ENCODE measurements at places on chromosomes 6 and 20.

DNA sequence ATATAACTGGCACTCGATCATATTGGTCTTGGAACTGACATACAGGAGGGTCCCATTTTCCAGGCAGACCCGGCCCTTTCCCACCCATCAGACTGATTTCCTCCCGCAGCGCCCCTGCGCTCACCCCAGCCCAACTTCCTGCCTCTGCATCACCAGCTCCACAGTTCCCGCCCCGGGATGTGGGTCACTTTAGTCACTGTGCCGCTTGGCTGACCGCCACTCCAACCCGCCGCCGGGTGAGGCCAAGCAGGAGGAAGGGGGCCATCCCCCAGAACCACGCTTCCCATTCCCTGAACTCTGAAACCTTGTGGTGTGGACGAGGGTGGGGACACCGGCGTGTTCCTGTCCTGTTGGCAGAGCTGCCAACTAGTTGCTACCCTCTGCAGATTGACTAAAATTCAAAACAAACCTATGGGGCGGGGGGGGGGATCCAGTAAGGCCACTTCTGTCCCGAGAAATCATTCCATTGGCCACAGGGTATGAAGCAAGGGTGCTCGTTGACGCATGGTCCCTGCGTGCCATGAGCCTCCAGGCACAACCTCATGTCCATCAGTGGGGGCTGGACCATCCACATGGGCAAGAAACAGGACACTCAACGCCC lies 12.3 kb downstream of the TGM2 start:
- peak; percentile 62 for DNase-seq

- no peak for DNase-seq
Observed at GRCh38 chr6:56374841-56375369, 127.5 kb upstream of the COL21A1 start.

DNA sequence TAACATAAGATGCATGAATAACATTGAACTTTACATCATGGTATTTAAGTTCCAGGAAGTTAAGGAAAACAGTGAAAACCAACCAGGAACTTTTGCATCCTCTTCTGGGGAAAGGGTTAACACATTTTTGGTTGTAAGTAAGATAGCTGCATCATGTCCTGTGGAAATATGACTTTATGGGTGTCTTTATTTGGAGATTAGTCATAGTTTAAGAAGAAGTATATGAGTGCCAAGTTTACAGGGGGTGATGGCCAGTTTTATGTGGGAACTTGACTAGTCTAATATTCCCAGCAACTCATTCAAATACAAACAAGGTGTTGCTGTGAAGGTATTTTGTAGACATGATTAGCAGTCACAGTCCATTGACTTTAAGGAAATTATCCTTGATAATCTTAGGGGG lies 78.0 kb downstream of the PDE10A start:
- DNase-seq = no peak

- no peak for DNase-seq
Observed at GRCh38 chr20:23609486-23610109, 3.9 kb upstream of the CST9 start.

- no peak for DNase-seq
Observed at GRCh38 chr6:109821428-109821827, 130.3 kb downstream of the FIG4 start.

- no peak for DNase-seq
Observed at GRCh38 chr6:128630213-128630612, 109.8 kb upstream of the PTPRK start.

DNA sequence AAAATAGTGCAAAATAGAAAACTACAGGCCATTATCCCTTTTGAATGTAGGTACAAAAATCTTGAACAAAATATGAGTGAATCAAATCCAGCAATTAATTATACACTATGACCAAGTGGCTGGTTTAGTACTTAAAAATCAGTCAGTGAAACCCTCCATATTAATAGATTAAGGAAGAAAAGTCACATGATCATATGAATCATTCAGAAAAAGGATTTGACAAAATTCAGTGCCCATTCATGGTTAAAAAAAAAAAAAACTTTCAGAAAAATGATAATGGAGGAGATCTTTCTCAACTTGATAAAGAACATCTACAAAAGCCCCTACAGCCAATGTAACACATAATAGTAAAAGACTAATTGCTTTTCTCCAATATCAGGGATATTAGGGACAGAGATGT lies 75.0 kb downstream of the FAM120B start:
- DNase-seq = no peak

GRCh38 chr20:15619341-15619740 lies 953.9 kb downstream of the KIF16B start:
- DNase-seq = no peak

GRCh38 chr20:54219751-54220426 lies 12.0 kb downstream of the PFDN4 start:
- DNase-seq = no peak

- no peak for DNase-seq
Observed at GRCh38 chr6:161835500-161836215, 561.8 kb upstream of the AGPAT4 start.

GRCh38 chr6:87794922-87795885 lies 93.2 kb upstream of the AKIRIN2 start:
- DNase-seq = no peak

- no peak for DNase-seq
Observed at GRCh38 chr6:81999270-81999669, 246.8 kb upstream of the TENT5A start.

DNA sequence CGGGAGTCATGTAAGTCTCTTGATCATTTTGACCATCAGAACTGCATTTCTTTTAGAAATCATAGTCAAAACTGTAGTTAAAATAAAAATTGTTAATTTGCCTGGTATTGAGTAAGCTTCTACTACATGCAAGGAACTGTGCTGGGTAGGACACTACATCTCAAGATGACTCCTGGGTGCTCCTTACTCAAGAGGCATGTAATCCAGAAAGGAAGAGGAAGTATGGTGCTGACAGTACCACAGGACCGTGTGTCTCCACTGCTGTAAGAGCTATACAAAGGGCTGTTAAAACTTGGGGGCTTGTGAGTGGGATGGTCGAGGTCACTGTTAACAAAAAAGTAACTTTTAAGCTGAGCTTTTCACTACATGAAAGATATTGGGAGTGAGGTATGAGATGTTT lies 508.3 kb upstream of the SOX4 start:
- DNase-seq = no peak

DNA sequence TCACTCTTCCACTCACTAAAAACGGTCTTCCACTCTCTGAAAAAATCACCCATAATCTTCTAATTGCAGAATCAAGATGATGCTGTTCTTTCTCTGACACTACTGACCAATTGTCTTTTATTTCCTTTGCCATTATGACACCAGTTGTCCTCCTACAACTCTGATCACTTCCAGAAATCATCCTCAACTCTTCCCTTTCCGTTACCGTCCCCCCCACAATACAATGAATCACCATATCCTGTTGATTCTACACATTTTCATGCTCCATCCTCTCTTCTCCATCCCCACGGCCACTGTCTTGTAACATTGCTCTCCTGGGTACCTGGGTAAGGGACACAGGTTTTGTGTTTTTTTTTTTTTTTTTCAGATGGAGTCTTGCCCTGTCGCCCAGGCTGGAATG lies 2.5 kb upstream of the PPP2R5D start:
- no peak for DNase-seq

DNA sequence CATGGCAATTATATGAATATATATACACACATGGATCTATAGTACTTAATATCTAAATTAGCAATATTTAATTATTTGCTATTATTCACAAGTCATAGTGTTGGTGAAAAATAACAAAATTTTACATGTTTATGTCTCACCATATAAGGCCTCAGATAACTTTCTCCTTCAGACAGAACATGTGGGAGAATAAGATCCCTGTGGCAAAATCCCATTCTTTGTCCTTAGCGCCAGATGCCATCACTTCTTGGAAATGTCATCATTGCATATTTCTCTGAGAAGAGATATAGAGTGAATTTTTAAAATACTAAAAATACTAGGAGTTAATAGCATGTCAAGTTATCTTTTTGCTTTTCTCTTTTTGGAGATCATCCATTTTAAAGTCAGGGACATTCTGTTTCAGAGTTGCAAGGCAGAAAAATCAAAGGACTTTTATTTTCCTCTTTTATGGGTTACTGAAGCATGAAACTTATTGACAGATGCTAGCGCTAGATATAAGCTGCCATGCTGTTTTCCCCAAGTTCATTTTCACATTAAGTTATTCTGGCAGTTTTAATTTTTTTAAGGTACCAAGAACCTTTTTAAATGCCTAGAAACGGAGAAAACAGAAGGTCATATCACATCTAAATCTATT lies 30.4 kb upstream of the STXBP5 start:
- DNase-seq = no peak

DNA sequence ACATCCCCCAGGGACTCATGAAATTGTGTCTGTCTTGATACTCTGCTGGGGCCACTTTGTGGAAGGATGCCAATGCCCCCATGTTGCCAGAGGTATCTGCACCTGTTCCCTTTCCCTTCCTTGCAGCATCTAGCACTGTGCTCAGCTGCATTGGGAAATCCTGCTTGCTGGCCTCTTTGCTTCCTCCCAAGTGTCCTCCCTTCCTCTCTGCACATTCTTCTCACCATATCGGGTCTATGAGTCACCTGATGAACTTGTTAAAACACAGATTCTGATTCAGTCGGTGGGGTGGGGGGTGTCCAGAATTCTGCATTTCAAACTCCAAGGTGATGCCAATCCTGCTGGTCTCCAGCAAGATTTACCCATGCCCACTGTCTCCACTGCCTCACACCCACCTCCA lies 467.8 kb downstream of the PTPRT start:
- no peak for DNase-seq

DNA sequence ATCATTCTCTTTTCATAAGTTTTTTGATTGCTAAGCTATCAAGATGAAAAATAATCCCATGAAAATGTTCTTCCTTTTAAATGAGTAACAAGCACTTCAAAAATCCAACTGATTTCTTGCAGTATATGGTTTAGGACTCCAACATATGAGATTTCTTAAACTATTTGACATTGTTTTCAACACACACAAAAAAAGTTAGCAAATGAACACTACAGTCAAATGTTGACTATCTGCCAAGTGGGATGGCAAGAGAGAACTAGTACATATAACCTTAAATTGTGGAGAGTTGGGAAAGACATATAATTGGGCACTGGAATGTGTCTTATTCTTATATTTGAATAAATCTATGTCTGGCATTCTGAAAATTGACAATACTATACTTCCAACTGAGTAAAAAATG lies 15.6 kb downstream of the COL21A1 start:
- no peak for DNase-seq

- DNase-seq = no peak
Observed at GRCh38 chr6:159985296-159985945, 16.5 kb downstream of the IGF2R start.

DNA sequence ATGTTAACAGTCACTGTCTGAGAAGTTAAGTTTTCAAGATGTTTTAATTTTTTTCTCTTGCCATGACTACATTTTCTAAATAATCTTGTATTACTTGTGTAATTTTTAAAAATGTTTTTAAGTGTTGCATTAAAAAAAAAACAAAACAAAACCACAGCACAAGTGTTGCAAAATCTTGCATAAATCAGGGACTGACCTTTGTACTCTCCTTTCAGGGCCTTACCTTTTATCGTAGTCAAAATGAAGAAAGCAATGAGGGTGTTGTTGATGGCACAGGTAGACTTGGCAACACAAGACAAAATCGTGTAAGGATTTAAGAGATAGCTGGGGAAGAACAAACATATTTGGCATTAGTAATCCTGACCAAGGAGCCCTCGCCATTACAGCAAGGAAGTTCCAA lies 42.5 kb downstream of the PIGU start:
- DNase-seq = no peak

GRCh38 chr6:141467041-141467440 lies 665.7 kb upstream of the GJE1 start:
- DNase-seq = no peak

- DNase-seq = no peak
Observed at GRCh38 chr6:96624957-96625356, 62.0 kb downstream of the FHL5 start.

DNA sequence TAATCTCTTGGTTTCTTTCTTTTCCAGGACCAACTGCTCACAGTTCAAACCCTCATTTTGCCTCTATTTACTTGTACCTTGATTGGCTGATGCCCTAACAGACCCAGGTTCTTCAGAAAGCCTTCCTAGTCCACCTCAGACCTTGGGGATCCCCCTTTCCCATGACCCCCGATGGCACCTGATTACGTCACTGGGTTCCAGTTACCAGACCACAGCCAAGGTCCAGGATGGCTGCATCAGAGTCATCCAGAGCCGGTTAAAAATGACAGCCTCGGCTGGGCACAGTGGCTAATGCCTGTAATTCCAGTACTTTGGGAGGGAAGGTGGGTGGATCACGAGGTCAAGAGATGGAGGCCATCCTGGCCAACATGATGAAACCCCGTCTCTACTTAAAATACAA lies 4.5 kb downstream of the HLA-DOA start:
- DNase-seq = no peak

- DNase-seq = no peak
Observed at GRCh38 chr20:23130622-23131140, 44.6 kb upstream of the CD93 start.

Measured in CD4-positive, alpha-beta T cell treated with Interleukin-4 for 1 hour (primary cell).